Testis (tissue), 5 donors: ENCODE measurements at places on chromosomes 5 and 9.

DNA sequence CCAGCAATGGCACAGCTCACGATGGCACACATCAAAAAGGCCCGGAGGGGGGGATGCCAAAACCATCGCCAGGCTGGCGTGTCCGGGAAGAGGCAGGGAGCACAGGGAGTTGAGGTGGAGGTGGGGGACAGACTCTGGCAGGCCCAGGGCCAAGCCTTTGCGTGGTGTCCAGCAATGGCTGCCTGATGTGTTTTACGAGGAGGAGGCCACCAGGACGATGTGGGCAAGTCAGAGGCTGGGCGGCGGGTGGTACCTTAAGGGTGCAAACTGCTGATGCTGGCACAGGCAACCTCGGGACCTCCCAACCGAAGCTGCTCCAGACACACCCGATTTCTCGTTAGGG is 4.7 kb downstream of the VAV2 start:
- no peaks in the 10 kb centered on the region for H3K4me1 ChIP-seq
- no peak overlapping the region for H3K27ac ChIP-seq
- H3K4me3 ChIP-seq, result no peak overlapping the region

DNA sequence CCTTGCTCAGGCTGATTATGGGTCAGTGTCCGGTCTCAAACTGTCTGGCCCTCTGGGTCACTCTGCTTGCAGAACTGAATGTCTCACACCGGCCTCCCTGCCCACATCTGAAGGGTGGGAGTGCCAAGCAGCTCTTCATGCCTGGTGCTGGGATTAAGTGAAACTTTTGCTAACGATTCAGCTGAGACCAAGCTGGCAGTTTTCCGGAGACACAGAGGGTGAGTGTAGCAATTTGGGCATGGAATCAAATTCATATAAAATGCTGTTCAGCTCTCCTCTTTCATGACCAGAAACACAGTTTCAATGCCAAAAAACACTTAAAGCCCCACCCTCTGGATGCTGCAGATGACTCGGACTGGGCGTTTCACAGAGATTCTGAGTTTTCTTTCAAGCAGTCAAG is 207.5 kb downstream of the NXNL2 start:
- DNase-seq, result no peak
- peaks cover 10% of the 10 kb centered on the region for H3K4me1 ChIP-seq
- no peaks in the 10 kb centered on the region for H3K27me3 ChIP-seq
- no peaks in the 10 kb centered on the region for H3K36me3 ChIP-seq
- no peak overlapping the region for H3K27ac ChIP-seq

- H3K4me3 ChIP-seq, result no peak overlapping the region
- H3K27ac ChIP-seq, result no peak overlapping the region
- H3K27me3 ChIP-seq, result no peaks in the 10 kb centered on the region
Observed at GRCh38 chr5:4551034-4551433, 589.1 kb upstream of the ADAMTS16 start.

- no peak overlapping the region for H3K4me3 ChIP-seq
- H3K4me1 ChIP-seq, result no peaks in the 10 kb centered on the region
- H3K27me3 ChIP-seq, result no peaks in the 10 kb centered on the region
- H3K36me3 ChIP-seq, result no peaks in the 10 kb centered on the region
- no peak overlapping the region for H3K27ac ChIP-seq
Observed at GRCh38 chr5:122896598-122897282, 51.3 kb downstream of the SNX24 start.

DNA sequence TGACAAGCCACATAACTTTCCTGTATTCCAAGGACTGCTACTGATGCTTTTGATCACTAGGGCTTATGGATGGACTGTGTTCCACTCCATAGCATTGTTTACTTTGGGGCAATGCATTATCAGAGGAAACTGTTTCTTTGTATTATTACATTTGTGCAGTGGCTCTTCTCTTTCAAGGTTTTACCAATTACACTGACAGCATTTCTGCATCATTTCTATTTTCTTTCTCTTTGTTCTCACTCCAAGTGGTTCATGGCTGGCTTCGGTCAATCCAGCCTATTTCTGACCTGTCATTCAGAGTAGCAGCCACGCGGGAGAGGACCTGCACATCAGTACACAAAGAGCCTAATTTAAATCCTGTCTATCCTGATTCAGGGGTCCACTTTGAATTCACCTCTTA is 711.0 kb downstream of the TLE4 start:
- H3K27ac ChIP-seq, result no peak overlapping the region
- H3K4me3 ChIP-seq, result no peak overlapping the region

DNA sequence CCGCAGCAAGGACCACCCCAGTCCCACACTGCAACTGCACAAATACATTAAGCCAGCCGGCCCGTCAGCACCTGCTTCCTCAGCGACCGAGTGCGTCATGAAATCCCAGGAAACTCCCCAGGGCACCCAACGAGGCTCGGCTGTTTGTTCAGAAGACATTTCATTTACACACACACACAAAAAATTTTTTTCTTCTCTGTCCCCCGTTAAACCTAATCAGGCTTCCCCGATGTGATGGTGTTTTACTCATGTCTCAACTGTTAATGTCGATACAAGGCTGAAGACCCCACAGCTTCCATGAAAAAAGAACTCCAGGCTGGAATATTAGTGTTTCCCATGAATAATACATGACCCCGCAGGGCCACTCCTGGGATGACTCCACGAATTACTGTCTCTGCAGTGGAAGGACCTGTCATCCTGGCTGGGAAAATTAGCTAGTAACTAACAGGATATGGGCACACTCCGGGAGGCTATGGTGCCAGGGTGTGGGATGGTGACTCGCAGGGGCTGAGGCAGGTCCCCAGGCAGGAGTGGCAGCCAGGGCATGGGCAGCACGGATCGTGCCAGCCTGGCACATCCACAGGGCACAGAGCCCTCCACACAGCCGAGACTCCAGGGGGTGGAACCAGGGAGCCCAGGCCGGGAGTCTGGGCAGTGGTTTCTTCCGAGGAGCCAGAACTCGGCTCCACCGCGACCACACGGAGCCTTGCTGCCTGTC is 102.4 kb downstream of the VAV2 start:
- H3K27ac ChIP-seq, result no peak overlapping the region
- no peaks in the 10 kb centered on the region for H3K36me3 ChIP-seq
- no peak for DNase-seq
- H3K4me1 ChIP-seq, result peaks cover 11% of the 10 kb centered on the region
- H3K27me3 ChIP-seq, result no peaks in the 10 kb centered on the region

DNA sequence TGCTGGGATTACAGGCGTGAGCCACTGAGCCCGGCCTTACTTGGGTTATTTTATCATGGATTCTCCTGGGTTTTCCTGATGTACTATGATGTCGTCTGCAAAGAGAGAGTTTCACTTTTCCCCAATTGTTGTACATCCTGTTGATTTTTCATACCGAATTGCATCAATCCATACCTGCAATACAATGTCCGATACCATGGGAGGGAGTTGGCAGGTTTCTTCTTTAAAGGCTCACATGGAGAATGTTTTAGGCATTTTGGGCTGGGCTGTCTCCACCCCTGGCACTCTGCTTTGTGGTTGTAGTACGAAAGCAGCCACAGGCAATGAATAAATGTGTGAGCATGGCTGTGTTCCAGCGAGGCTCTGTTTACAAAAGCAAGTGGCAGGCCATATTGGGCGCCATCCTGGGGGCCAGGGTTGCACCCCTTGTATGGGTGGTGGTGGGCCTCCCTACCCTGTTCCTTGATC is 35.1 kb upstream of the EXOC3 start:
- no peaks in the 10 kb centered on the region for H3K36me3 ChIP-seq
- H3K4me3 ChIP-seq, result no peak overlapping the region
- no peaks in the 10 kb centered on the region for H3K27me3 ChIP-seq
- no peak overlapping the region for H3K27ac ChIP-seq
- no peak for DNase-seq

- H3K4me1 ChIP-seq, result no peaks in the 10 kb centered on the region
- no peak overlapping the region for H3K4me3 ChIP-seq
- no peak overlapping the region for H3K27ac ChIP-seq
Observed at GRCh38 chr9:38112049-38112448, 43.0 kb upstream of the SHB start.

DNA sequence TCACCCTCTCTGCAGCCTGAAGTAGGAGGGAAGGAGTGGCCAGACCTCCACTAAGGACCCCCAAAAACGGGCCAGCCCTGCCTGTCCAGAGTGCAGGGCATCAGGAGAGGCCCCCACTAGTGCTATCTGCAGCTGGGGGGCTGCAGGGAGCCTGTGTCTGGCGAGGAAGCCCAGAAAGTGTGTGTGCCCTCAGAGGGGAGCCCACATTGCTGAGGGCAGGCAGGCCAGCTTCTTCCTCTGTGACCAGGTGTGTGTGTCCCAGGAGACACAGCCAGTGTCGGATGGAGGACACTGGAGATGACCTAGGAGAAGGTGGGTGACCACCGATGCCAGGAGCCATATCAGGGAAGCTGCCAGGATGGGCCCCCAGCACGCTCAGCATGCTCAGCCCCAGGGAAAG is 218.7 kb downstream of the IRX2 start:
- no peaks in the 10 kb centered on the region for H3K27me3 ChIP-seq
- no peak overlapping the region for H3K4me3 ChIP-seq
- H3K36me3 ChIP-seq, result no peaks in the 10 kb centered on the region
- no peak overlapping the region for H3K27ac ChIP-seq
- no peaks in the 10 kb centered on the region for H3K4me1 ChIP-seq

GRCh38 chr5:4116834-4117233 is 521.2 kb downstream of the IRX1 start:
- no peak for DNase-seq
- H3K4me1 ChIP-seq, result no peaks in the 10 kb centered on the region

DNA sequence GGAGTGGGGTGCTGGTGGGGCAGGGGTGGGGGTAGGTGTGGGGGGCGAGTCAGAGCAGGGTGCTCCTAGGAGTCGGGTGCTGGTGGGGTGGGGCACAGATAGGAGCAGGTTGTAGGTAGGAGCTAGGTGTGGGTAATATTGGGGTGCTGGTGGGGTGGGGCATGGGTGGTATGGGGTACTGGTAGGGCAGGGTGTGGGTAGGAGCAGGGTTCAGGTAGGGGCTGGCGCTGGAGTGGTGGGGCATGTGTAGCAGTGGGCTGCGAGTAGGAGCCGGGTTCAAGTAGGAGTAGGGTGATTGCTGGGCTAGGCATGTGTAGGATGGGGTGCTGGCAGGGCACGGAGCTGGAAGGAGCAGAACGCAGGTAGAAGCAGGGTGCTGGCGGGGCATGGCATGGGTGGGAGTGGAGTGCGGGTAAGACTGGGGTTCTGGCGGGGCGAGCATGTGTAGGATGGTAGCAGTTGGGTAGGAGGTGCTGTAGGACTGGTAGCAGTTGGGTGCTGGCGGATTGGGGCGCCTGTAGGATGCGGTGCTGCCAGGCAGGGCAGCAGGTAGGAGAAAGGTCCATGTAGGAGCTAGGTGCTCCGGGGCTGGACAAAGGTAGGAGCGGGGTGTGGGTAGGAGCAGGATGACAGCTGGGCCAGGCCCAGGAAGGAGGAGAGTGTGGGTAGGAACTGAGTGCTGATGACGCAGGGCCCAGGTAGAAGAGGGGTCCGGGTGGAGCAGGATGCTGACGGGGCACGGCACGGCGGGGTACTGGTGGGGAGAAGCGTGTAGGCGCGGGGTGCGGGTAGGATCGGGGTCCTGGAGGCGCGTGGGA is 105.5 kb upstream of the SIMC1 start:
- peaks cover 21% of the 10 kb centered on the region for H3K4me1 ChIP-seq
- peak overlapping the region; percentile 24 for H3K27ac ChIP-seq
- no peaks in the 10 kb centered on the region for H3K27me3 ChIP-seq

DNA sequence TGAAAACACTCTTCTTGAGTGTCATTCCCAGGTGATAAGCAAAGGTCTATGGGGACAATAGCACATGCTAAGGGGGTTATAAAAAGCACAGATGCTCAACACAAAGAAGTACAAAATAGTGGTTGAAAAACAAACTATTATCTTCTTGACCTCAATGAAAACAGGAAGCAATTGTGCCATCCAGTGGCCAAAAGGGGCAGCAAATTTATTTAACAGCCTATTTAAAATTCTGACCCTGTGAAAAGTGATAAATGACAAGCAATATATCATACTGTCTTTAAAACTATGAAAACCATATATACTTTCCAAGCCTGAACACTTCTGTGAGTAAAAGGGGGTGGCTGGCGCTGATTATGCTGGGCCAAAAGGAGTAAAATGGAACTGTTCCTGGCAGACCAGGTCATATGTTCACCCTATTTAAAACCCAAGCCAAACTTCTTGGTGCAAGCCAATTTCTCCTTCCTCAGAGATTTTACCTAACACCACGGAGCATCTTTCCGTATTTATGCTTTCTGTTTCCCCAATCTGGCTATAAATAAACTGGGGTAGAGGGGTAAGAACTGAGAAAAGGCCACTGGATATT is 29.7 kb downstream of the TEX10 start:
- no peak overlapping the region for H3K27ac ChIP-seq
- peak; percentile 52 for DNase-seq
- H3K27me3 ChIP-seq, result no peaks in the 10 kb centered on the region
- H3K4me1 ChIP-seq, result no peaks in the 10 kb centered on the region
- no peaks in the 10 kb centered on the region for H3K36me3 ChIP-seq

DNA sequence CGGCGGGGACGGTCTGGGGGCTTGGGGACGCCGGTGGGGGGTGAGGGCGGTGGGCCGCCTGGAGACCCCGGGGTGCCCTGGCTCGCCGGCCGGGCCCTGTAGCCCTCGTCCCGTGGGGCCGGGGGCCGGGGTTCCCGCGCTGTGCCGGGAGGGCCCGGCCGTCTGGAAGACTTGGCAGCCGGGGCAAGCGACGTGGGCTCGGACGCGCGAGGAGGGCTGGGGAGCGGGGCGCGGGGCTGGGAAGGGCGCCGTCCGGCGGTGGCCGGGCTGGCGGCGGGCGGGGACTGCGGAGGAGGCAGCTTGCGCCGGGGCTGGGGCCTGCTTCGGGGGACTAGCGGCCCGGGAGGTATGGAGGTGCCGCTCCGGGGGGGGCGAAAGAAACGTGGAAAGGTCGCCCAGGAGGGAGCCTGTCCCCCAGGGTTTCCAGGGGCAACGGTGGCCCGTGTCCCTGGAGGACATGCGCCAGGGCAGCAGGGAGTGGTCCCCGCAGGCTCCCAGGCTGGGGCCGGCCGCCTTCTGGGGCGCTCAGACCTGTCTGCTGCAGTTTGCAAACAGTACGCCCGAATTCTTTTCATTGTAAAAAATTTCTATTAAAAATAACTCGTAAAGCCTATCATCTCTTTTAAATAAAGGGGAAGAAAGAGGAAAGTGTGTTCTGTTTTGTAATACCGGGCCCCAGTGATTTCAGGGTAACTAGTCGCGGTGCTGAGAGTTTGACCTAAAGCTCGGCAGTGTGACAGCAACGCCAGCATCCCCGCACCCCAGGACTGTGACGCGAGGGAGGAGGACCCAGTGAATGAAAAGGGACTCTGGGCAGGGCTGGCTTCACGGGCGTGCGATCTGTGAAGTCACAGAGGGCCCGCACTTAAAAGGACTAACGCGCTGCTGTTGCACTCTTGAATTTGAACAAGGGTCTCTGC is 752 bp upstream of the ANKH start:
- no peaks in the 10 kb centered on the region for H3K27me3 ChIP-seq
- H3K4me3 ChIP-seq, result peak overlapping the region; percentile 79
- peaks cover 9% of the 10 kb centered on the region for H3K4me1 ChIP-seq
- H3K36me3 ChIP-seq, result no peaks in the 10 kb centered on the region
- H3K27ac ChIP-seq, result peak overlapping the region; percentile 86
